Colonic mucosa (tissue), 4 donors: ENCODE measurements at places on chromosomes 5 and 9.

GRCh38 chr9:69815313-69815712 lies 5.3 kb upstream of the CFAP95 start:
- no peak for DNase-seq

DNA sequence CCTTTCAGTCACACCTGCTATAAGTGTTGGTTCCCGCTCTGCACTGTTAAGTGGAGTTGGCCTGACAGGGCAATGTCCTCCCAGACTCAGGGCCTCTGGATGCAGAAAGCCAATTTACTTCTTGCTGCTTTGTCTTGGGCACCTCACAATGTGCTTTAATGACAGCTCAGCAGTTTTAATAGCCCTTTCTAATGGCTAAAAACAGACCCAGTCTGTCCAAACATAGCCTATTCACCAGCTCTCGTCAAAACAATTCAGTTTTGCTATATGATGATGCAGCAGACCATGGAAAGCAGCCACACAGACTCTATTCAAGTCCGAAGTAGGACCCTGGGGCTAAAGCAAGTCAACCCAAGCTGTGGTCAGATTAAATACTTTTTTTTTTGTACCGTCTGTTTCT lies 529.1 kb upstream of the SEMA6A start:
- no peak for DNase-seq

DNA sequence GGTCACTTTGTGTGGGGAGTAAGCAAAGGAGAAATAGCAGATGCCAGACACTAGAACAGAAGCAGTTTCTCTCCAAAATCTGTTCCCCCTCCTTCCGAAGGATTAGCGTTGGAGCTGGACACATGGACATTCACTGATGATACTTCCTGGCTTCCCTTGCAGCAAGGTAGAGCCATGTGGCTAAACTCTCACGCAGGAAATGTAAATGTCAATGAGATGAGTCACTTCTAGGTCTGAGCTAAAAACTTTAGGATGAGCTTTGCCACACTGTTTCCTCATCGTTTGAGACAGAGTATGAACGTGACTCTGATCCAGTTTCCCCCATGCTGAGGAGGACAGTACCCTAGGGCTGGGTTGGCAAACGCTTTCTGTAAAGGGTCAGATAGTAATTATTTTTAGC lies 5.1 kb downstream of the BHMT2 start:
- DNase-seq, result no peak

DNA sequence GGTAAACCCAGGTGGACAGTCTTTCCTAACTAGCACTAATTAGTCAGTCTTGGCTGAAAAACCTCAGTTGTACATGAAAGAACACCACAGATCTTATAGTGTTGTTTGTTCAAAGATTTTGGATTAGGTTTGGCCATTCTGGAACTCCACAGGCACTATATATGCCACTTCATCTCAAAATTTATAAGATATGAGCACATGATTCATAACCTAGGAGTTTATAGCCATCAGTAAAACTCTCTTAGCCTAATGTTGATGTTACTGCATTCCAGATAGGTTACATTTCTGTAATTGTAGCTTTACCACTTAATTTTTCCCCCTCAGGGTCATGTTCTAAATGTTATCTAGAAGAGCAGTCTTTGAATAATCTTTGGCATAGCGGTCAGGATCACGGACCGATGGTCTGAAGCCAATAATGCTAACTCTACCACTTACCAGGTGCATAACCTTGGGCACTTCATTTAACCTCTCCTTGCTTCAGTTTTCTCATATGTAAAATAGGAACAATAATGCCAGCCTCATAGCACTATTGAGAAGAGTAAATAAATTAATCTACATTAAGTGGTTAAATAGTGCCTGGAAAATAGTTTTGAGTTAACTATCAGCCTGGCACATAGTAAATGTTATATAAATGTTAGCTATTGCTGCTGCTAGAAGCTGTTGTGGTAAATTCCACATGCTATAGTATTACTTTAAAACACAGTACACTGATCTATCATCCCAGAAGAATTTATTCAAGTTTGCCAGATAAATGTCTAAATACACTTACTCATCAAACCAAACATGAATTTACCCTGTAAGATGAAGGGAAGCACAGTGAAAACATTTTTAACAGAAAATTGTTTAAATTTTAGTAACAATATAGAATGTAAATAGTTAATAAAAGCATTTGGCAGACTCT lies 743.9 kb downstream of the NR2F1-AS1 start:
- no peak for DNase-seq

DNA sequence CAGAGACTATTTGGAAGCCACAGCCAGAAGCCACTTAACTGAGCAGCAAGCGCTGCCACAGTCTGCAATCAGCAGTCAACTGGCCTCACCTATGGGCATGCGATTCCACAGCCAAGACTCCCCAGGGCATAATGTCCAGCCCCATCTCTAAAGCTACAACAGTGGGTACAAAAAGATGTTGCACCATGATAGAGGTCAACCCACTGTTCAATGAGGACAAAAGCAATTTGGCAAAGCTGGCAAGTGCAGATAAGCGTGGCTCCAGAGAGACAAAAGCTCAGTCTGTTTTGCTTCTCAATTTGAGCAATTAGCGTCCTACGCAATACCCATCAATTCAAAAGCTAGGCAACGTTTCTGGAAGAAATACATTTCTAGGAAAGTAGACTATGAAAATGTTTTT lies 3.2 kb downstream of the TAS2R1 start:
- DNase-seq, result no peak

- no peak for DNase-seq
Measured at GRCh38 chr5:157198277-157198986, 17.8 kb downstream of the ITK start.

DNA sequence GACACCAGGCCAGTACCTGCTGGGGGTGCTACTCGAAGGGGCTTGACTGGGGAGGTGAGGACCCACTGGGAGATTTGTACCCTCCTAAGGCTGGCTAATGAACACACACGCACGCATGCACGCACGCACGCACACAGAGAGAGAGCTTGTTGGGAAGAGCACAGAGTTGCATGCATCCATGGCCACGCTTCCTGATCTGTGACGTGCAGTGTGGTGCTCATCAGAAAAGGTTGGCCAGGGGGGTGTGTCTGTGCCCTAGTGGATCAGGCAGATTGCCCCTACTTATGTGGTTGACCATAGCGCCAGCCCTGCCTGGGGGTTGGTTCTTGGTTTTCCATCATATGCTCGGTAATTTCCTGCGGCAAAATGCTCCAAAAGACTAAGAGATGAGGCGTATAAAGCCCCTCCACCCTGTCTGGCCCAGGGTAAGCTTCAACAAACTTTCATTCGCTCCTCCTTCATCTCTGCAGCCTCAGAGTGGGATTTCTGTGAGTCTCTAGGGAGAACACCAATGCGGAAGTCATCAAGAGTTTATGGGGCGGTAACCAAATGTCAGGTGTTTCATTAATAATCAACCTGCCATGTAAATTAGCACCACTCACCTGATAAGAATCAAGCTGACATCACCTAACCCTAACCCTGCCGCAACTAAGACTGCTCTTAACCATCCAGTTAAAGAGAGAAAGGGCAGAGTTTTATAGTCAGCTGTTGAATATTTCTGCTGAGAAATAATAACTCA lies 8.0 kb upstream of the GFI1B start:
- peak; percentile 42 for DNase-seq

- no peak for DNase-seq
Measured at GRCh38 chr9:116102596-116102995, 51.0 kb upstream of the PAPPA start.

GRCh38 chr5:135944967-135945560 lies 9.7 kb downstream of the LECT2 start:
- DNase-seq, result peak; percentile 69

- no peak for DNase-seq
Measured at GRCh38 chr5:178319541-178320041, 87.0 kb upstream of the PHYKPL start.

DNA sequence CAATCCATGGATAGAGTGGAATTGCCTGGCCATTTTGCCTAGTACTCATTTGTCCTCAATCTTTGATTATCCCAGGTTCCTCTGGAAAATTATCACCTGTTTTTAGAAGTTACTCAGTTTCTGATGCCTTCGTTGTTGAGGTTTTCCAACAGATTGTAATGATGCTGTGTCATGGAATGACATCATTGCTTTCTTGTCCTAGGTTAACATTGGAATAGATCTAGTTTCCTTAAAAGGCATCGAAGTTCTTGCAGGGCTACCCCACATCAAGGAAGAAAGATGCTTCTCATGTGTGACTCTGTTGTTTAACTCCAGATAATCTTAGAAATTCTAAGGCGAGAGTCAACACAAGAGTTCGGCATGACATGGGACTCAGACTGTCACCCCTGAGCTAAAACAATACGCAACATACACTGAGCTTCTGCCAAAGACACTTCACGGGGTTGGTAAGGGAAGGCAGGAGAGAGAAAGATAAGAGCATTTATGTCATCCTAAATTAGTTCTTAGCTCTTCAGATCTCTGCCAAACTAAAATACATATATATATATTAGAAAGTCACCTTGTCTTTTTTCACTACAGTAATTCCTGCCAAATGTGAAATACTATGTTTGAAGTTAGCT lies 293.2 kb upstream of the WWC1 start:
- DNase-seq, result no peak
